ENCODE measurements at places on chromosomes 6 and 20.

DNA sequence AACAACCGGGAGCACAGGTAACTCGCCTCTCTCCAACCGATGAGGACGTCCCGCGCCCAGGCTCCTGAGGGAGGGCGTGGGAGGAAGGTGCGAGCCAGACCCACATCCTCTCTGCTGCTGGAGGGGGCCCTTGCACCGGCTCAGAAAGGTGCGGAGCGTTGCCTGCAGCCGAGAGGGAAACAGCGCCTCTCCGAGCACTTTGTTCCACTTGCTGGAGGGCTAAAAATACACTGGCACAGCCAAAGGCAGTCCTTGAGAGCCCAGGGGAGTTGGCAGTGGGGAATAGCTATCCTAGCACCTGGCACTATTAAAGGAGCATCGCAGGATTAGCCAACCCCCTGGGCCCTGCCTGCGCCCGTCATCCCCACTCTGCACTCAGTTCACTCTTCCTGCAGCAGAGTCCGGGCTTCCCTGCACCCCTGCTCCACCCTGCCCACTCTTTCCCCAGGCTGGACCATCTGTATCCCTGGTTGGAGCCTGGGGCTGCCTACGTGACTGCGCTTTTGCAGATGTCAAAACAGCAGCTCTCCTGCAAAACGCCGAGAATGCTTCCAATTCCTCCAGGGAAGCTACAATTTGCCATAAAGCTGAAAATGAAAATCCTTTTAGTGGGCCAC, 108.9 kb downstream of the SNX5 start:
- peak; percentile 5 for DNase-seq
- H3K36me3 ChIP-seq, result no peaks in the 10 kb centered on the region
- peaks cover 8% of the 10 kb centered on the region for H3K4me1 ChIP-seq

DNA sequence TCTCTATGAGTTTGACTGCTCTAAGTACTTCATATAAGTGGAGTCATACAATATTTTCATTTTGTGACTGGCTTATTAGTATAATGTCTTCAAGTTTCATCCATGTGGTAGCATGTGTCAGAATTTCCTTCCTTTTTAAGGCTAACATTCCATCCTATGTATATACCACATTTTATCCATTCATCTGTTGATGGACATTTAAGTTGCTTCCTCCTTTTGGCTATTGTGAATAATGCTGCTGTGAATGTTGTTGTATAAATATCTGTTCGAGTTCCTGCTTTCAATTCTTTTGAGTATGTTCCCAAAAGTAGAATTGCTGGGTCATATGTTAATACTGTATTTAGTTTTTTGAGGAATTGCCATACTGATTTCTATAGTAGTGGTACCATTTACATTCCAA, 79.5 kb downstream of the PTPRA start:
- H3K27me3 ChIP-seq, result no peaks in the 10 kb centered on the region
- H3K27ac ChIP-seq, result no peak overlapping the region
- H3K4me3 ChIP-seq, result no peak overlapping the region
- no peak for DNase-seq
- H3K36me3 ChIP-seq, result peaks cover 20% of the 10 kb centered on the region

DNA sequence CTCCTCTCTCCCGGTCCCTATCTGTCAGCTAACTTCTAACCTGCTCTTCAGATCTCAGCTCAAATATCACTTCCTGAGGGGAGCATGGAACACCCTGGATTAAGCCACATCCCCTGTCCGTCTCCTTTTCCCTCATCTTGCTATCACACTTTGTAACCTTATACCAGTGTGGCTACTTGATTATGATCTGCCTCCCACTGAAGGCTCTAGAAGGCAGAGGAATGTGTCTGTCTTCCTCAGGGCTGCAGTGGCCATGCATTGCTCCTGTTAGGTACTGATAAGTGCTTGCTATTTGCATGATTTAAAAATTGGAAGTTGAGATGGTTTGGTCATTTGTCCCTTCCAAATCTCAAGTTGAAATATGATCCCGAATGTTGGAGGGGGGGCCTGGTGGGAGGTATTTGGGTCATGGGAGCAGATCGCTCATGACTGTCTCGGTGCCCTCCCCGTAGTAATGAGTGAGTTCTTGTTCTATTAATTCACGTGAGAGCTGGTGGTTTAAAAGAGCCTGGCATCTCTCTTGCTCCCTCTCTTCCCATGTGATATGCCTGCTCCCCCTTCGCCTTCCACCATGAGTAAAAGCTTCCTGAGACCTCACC, 71.4 kb downstream of the PLCB4 start:
- no peaks in the 10 kb centered on the region for H3K27me3 ChIP-seq
- no peak for DNase-seq
- H3K27ac ChIP-seq, result no peak overlapping the region
- no peaks in the 10 kb centered on the region for H3K36me3 ChIP-seq

DNA sequence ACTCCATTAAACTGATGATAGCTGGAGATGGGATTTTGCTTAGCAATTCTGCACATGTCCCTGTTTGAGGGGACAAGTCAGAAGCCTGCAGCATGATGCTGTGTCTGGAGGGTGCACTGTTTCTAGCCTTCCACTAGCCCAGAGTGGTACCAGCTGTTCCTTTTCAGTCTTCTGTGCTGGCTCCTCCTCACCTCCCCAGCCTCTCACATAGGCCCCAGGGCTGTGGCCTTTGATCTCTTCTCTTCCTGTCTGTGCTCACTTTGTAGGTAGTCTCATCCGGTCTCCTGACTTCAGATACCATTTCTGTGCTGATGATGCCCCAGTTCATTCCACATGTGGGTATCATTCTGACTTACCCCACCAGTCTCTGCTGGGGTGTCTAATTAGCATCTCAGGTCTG, 126.3 kb downstream of the HIVEP1 start:
- H3K36me3 ChIP-seq, result no peaks in the 10 kb centered on the region
- peaks cover 15% of the 10 kb centered on the region for H3K4me1 ChIP-seq
- no peaks in the 10 kb centered on the region for H3K27me3 ChIP-seq
- H3K27ac ChIP-seq, result no peak overlapping the region

DNA sequence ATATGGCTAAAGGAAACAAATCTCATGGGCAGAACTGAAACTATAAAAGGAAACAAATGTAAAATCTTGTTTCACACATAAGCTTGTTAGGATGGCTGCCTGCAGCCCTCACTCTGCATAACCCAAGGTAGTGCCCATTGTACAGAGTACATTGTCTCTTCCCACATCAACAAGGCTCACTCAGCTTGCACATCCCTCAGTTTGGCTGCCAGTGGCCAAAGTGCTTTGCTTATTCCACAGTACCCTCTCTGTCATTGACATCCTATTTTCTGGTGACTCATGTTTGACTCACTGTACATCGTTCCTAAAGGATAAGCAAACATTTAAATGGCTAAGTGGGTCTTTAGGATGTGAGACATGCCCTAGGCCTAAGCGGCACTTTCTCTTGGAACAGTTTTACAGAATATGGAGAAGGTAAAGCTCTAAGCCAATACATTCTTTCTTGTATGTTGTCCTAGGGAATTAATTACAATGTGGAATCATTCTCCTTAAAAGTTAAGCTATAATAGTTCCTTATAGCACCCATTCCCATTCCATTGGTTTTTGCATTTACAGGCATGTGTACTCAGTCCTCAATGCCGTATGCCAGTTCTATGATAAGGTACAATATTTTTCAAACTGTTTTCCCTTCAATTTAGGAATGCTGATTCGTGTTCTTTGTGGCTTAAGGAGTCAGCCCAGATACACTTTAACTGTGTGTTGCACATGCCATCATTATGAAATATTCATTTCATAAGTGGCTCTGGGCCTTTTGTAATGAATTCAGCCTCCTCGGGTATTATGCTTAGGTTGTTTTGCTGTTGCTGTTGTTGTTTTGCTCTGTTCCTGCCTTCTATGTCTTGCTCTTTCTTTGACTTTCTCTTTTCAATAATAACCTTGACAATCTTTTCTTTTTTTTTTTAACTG, 5.5 kb downstream of the ANKEF1 start:
- peaks cover 6% of the 10 kb centered on the region for H3K36me3 ChIP-seq
- no peak overlapping the region for H3K4me3 ChIP-seq
- peaks cover 3% of the 10 kb centered on the region for H3K4me1 ChIP-seq
- DNase-seq, result no peak

GRCh38 chr6:130847001-130847910, 20.1 kb downstream of the SMLR1 start:
- H3K27me3 ChIP-seq, result no peaks in the 10 kb centered on the region
- no peaks in the 10 kb centered on the region for H3K4me1 ChIP-seq
- H3K4me3 ChIP-seq, result no peak overlapping the region
- H3K36me3 ChIP-seq, result no peaks in the 10 kb centered on the region
- no peak overlapping the region for H3K27ac ChIP-seq

GRCh38 chr6:3292431-3293197, 33.9 kb downstream of the PSMG4 start:
- no peak for DNase-seq
- H3K36me3 ChIP-seq, result no peaks in the 10 kb centered on the region

DNA sequence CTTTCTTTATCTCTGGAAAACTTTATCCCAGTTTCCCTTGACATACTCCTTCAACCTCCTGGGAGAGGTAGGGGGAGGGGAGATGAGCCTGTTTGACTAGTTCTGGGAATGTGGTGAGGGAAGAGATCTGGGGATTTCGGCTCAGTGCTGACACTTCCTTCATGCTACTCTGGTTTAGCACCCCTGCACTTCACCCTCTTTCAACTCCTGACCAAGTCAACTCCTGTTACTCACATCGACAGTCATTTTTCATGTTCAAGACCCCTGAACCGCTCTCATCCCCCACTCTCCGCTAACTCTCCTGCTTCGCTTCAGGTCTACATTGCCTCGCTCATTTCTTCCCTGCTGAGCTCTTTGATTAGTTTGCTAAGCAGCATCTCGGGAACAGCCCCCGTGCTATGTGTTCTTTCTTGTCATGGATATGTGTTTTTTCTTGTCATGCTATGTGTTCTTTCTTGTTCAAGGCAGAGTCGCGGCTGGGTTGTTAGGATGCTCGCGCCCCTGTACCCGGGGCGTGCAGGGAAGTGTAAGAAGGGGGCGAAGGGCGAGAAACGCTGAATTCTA, 16.6 kb upstream of the TRIM27 start:
- H3K27me3 ChIP-seq, result no peaks in the 10 kb centered on the region
- H3K27ac ChIP-seq, result peak overlapping the region; percentile 69
- DNase-seq, result no peak
- no peaks in the 10 kb centered on the region for H3K36me3 ChIP-seq
- H3K4me3 ChIP-seq, result peak overlapping the region; percentile 66

DNA sequence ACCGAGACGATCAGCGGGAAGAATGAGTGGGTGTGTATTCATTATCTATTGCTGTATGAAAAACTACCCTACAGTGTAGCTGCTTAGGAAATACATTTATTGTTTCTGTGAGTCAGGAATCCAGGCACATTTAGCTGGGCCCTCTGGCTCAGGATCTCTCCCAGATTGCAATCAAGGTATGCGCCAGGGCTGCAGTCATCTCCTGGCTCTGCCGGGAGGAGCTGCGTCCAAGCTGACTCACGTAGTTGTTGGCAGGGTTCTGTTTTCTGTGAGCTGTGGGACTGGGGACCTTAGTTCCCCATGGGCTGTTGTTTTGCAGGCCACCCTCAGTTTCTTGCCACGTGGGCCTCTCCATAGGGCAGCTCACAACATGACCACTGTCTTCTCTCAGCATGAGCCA, 68.2 kb upstream of the FUCA2 start:
- no peak overlapping the region for H3K27ac ChIP-seq
- no peak overlapping the region for H3K4me3 ChIP-seq
- H3K4me1 ChIP-seq, result no peaks in the 10 kb centered on the region
- no peak for DNase-seq
- H3K27me3 ChIP-seq, result no peaks in the 10 kb centered on the region

DNA sequence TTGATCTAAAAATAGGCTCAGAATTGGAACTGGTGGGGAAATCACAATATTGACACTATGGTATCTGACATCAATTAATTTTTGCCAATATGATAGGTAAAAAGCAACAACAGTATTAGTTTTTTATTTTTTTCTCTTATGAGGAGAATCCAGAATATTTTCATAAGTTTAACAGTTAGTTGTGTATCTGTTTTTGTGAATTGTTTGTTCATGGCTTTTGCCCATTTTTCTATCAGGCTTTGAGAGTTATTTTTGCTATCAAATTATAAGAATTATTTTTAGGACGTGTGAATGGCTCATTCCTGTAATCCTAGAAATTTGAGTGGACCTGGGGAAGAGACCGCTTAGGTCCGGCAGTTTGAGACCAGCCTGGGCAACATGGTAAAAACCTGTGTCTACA, 608.6 kb upstream of the ADGRB3 start:
- no peak overlapping the region for H3K27ac ChIP-seq
- no peak for DNase-seq
- H3K27me3 ChIP-seq, result no peaks in the 10 kb centered on the region
- no peaks in the 10 kb centered on the region for H3K4me1 ChIP-seq
- H3K4me3 ChIP-seq, result no peak overlapping the region

GRCh38 chr20:12535316-12535715, 473.5 kb upstream of the SPTLC3 start:
- no peaks in the 10 kb centered on the region for H3K4me1 ChIP-seq
- no peaks in the 10 kb centered on the region for H3K36me3 ChIP-seq
- H3K27ac ChIP-seq, result no peak overlapping the region
